Glutamatergic neuron (in vitro differentiated cells): ENCODE measurements at places on chromosomes 6 and 20.

- no peak for DNase-seq
- no peak overlapping the region for H3K27ac ChIP-seq
- H3K4me3 ChIP-seq, result no peak overlapping the region
- H3K4me1 ChIP-seq, result no peaks in the 10 kb centered on the region
- H3K36me3 ChIP-seq, result no peaks in the 10 kb centered on the region
Observed at GRCh38 chr6:85125526-85125925, 324.4 kb upstream of the NT5E start.

DNA sequence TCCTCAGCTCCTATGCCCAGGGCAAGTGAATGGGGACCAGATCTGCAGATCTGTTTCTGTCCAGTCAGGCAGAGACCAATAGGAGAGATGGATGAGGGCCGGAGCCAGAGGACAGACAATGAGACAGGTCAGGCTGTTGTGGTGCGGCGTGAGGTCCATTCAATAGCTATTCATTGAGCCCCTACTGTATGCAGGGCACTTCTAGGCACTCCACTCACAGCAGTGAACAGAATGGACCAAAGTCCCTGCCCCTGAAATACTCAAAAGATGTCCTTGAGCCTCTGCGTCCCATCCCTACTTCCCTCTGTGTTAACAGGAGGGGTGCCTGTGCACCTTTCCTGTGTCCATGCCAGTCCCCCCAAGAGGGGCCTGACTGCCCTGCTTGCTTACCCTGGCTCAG lies 8.5 kb upstream of the TULP1 start:
- H3K36me3 ChIP-seq, result no peaks in the 10 kb centered on the region
- DNase-seq, result no peak
- H3K27ac ChIP-seq, result no peak overlapping the region
- H3K4me3 ChIP-seq, result no peak overlapping the region

DNA sequence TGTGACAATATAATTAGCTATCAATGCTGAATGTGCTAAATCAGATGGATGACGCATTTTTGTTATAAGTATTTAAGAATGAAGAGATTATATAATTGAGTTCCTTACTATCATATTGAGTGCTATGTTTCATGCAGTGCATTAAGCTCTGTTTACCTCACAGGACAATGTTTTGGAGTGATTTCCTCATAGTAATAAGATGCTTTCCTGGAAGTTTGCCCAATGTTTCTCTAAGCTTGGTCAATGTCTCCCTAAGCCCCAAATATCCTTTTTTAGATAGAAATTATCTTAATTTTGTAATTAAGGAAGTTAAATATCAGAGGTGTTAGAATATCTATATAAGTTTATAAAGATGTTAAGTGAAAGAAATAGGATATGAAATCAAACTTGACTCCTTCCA lies 489.6 kb downstream of the MMUT start:
- no peaks in the 10 kb centered on the region for H3K36me3 ChIP-seq
- no peaks in the 10 kb centered on the region for H3K4me1 ChIP-seq
- H3K27me3 ChIP-seq, result no peaks in the 10 kb centered on the region
- no peak overlapping the region for H3K4me3 ChIP-seq
- DNase-seq, result no peak

DNA sequence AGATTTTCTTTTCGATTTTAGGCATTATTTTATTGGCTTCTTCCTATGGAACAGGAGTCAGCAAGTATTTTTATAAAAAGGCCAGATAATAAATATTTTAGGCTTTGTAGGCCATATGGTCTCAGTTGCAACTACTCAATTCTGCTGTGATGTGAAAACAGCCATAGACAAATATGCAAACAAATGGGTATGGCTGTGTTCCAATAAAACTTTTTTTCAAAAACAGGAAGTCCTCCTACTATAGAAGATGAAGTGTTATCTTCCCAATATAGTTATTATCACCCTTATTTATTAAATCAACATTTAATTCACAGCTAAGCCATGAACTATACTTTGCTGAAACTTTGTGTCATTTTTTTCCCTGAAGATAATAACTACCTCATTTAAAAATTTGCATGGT lies 57.2 kb downstream of the CHD6 start:
- H3K4me1 ChIP-seq, result peaks cover 17% of the 10 kb centered on the region
- no peak for DNase-seq
- H3K4me3 ChIP-seq, result no peak overlapping the region
- peaks cover 14% of the 10 kb centered on the region for H3K36me3 ChIP-seq
- H3K27ac ChIP-seq, result no peak overlapping the region

DNA sequence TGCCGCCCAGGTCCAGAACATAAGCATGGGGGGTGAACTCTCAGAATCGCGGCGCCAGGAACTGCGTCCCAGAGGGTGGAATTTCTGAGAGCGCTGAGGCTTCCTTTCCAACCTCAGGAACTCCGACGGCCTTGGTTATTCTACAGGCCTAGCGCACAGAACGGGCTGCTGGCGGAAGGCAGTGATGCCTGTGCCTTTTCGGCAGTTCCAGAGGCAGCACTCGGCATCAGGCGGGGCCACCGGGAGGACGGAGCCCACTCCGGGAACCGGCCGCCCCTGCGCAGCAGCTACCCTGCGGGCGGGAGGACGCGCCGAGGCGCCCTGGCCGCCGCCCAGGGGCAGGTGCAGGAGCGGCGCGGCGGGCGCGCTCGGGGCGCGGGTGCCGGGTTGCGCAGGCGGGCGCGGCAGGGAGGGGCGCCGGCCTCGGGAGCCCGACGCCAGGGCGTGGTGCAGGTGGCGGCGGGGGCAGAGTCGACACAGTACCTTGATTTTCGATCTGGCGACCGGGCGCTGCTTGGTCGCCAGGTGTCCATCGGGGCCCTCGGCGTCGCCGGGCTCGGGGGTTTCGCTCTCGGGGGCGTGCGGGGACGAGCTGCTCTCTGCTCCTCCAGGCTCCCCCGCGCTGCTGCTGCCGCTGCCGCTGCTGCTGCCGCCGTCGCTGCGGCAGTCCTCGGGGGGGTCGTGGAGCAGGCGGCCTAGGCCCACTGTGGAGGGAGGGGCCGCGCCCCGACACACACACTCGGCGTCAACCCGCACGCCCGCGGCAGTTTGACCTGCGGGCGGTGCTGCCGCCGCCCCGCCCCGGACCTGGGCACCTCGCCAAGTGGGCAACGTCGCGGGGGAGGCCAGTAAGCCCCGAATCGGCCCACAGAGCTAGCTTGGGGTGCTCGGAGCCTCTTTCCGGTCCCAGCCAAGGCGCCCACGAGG lies 1.3 kb downstream of the OVOL2 start:
- peaks cover 25% of the 10 kb centered on the region for H3K27me3 ChIP-seq
- H3K4me1 ChIP-seq, result peaks cover 3% of the 10 kb centered on the region
- no peak overlapping the region for H3K27ac ChIP-seq
- peak; percentile 48 for DNase-seq
- H3K36me3 ChIP-seq, result no peaks in the 10 kb centered on the region
